H1 (cell line): ENCODE measurements at places on chromosomes 12 and 14. TPM values are rescaled to one million over a fixed set of nuclear protein-coding genes. Genes with fewer than 3 reads are reported as not detected.

AKAP3 gene
- total RNA-seq, result 1.0 and 1.3 TPM in 2 replicates

TAS2R13 gene
- total RNA-seq, result 0.17 TPM in 1 of 2 replicates, not detected in the other

DNA sequence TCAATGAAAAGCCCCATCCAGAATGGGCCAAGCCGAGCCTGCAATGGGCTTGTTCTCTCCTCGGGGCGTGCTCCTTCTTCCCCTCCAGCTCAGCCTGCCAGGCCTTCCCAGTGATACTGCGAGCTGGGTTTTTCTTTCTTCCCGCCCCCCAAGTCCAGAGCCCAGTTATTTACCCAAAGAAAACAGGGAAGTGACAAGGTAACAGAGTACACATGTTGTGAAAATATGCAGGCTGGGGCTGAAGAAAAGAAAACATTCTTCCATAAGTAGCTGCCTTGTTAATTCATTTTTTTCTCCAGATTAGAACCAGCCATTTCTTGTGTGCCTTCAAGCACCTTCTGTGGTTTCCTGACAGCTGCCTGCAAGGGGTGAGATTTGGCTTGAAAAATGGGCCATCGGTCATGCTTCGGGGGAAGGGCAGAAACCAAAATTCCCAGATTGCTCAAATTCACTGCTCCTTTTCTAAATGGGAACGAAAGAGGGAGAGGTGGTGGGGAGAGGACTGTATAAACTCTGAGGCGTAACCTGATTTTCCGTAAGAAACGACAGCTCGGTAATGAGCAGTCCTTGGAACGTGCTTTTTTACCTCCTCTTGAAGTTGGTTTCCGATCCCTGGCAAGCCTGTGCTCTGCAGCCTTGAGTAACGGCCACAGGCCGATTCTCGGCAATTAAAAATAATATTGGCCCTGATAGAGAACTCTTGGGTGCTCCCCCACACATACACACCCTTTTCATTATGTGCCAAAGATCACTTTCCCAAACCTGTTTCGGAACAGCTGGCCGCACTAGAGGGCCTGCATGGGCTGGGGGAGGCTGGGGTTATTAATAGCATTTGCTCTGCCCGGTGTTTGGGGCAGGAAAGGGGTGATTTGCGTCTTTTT, 229.4 kb downstream of the ZFP36L1 start:
- H3K4me1 ChIP-seq, result peaks cover 11% of the 10 kb centered on the region
- no peak for DNase-seq
- H3K4me3 ChIP-seq, result no peak overlapping the region
- H3K27me3 ChIP-seq, result no peaks in the 10 kb centered on the region
- H3K36me3 ChIP-seq, result no peaks in the 10 kb centered on the region

IRAK3 gene
- total RNA-seq, result 1.8 and 2.2 TPM in 2 replicates

- no peak overlapping the region for H3K27ac ChIP-seq
- DNase-seq, result no peak
- peaks cover 18% of the 10 kb centered on the region for H3K36me3 ChIP-seq
- no peaks in the 10 kb centered on the region for H3K27me3 ChIP-seq
Observed at GRCh38 chr14:96309133-96309895, 53.3 kb downstream of the BDKRB1 start.

DNA sequence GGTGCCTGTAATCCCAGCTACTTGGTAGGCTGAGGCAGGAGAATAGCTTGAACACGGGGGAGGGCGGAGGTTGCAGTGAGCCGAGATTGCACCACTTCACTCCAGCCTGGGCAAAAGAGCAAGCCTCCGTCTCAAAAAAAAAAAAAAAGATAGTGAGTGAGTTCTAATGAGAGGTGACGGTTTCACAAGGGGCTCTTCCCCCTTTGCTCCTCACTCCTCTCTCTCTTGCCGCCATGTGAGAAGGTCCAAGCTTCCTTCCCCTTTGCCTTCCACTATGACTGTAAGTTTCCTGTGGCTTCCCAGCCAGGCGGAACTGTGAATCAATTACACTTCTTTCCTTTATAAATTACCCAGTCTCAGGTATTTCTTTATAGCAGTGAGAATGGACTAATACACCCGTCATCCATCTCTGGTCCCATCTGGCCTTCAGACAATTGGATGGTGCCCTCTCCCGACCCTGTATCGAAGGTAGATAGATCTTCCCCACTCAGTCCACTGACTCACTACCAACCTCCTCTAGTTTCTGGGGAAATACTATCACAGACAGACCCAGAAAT, 27.0 kb upstream of the RCOR1 start:
- no peak overlapping the region for H3K4me3 ChIP-seq
- peaks cover 4% of the 10 kb centered on the region for H3K4me1 ChIP-seq
- H3K27ac ChIP-seq, result no peak overlapping the region
- no peaks in the 10 kb centered on the region for H3K27me3 ChIP-seq

- peaks cover 18% of the 10 kb centered on the region for H3K4me1 ChIP-seq
- DNase-seq, result no peak
- no peak overlapping the region for H3K4me3 ChIP-seq
Observed at GRCh38 chr12:69929531-69929930, 104.5 kb downstream of the MYRFL start.

DNA sequence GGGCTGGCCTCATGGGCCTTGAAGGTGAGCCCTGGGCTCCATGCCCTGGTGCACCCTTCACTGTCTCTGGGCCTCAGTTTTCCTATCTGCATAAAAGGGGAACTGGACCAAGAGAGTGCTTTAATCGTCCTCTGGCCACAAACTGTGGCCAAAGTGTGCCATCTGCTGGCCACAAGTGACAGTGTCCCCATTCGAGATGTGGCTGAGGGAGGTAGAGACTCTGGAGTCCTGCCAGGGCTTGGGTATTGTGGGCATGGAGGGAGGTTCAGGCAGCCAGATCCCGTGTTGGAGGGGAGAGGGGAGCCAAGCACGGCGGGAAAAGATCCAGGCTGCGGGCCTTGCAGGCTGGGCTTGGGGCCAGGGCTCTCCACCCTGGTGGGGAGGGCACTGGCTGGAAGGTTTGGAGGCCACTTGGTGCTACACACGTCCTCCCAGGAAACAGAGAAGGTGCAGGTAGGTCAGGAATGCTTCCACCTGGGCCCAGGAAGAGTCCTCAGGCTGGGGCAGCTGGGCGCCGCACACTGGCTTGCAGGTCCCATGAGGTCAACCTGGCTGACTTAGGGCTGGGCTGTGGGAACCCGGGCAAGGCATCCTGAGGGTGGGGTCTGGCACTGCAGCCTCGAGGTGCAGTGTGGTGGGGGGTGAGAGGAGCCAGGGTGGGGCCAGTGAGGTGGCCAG, 7.3 kb upstream of the KIF26A start:
- H3K4me1 ChIP-seq, result peaks cover 9% of the 10 kb centered on the region
- H3K4me3 ChIP-seq, result no peak overlapping the region
- H3K27ac ChIP-seq, result no peak overlapping the region
- peaks cover 10% of the 10 kb centered on the region for H3K27me3 ChIP-seq

GRCh38 chr12:77070800-77071449, 5.6 kb upstream of the E2F7 start:
- no peak overlapping the region for H3K27ac ChIP-seq
- H3K4me1 ChIP-seq, result no peaks in the 10 kb centered on the region
- H3K27me3 ChIP-seq, result no peaks in the 10 kb centered on the region
- no peaks in the 10 kb centered on the region for H3K36me3 ChIP-seq
- no peak for DNase-seq

- no peaks in the 10 kb centered on the region for H3K27me3 ChIP-seq
- 0 out of 2 replicates have a peak, but pooled peaks cover 2% of the 10 kb centered on the region for H3K4me1 ChIP-seq
- H3K4me3 ChIP-seq, result no peak overlapping the region
- no peaks in the 10 kb centered on the region for H3K36me3 ChIP-seq
- H3K27ac ChIP-seq, result no peak overlapping the region
- DNase-seq, result no peak
Observed at GRCh38 chr12:68487721-68488309, 122.9 kb upstream of the RAP1B start.

DNA sequence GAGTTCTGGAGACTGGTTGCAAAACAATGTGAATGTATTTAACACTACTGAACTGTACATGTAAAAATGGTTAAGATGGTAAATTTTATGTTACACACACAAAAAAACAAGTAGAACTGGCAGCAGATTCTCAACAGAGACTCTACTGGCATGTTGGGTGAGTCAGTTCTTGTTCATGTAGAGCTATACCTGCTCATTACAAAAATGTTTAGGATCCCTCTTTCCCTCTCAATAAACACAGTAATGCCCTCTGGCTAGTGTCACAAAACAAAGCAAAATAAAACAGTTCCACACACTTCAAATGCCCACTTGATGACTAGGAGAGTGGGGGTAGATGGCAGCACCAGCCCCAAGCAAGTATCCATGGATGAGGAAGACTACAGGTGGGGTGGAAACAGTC, 13.7 kb upstream of the ZNF740 start:
- no peaks in the 10 kb centered on the region for H3K27me3 ChIP-seq
- no peak for DNase-seq

DNA sequence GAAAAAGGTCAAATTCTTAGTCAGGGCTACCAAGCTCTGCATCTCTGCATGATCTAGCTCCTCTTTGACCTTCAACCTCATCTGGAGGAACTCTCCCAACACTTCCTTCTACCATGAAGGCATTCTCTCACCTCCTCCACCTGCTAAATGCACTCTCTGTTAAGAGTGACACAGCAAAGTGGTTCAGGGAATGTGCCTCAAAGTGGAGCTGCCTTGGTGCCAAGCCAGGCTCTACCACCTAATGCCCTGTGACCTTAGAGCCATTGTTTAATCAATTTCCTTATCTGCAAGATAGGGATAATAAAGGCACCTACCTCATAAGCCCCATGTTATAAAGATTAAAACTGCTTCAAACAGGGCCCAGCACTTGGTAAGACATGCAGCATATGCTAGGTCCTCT, 236.7 kb downstream of the ANO2 start:
- no peak overlapping the region for H3K4me3 ChIP-seq
- H3K27me3 ChIP-seq, result no peaks in the 10 kb centered on the region
- H3K27ac ChIP-seq, result no peak overlapping the region
- DNase-seq, result no peak

CFAP251 gene
- 2.9 and 3.3 TPM in 2 replicates for total RNA-seq

GRCh38 chr14:102511538-102511937, 2.0 kb upstream of the ANKRD9 start:
- no peak overlapping the region for H3K27ac ChIP-seq
- peaks cover 15% of the 10 kb centered on the region for H3K4me1 ChIP-seq
- no peak overlapping the region for H3K4me3 ChIP-seq
- H3K27me3 ChIP-seq, result no peaks in the 10 kb centered on the region
- peaks cover 2% of the 10 kb centered on the region for H3K36me3 ChIP-seq
- no peak for DNase-seq

- H3K27me3 ChIP-seq, result no peaks in the 10 kb centered on the region
- H3K4me1 ChIP-seq, result no peaks in the 10 kb centered on the region
- no peaks in the 10 kb centered on the region for H3K36me3 ChIP-seq
- no peak overlapping the region for H3K4me3 ChIP-seq
Observed at GRCh38 chr14:90087433-90087832, 25.6 kb downstream of the KCNK13 start.

DYRK2 gene
- 31.6 and 34.9 TPM in 2 replicates for total RNA-seq

CMAS gene
- 53.2 and 59.8 TPM in 2 replicates for total RNA-seq

DNA sequence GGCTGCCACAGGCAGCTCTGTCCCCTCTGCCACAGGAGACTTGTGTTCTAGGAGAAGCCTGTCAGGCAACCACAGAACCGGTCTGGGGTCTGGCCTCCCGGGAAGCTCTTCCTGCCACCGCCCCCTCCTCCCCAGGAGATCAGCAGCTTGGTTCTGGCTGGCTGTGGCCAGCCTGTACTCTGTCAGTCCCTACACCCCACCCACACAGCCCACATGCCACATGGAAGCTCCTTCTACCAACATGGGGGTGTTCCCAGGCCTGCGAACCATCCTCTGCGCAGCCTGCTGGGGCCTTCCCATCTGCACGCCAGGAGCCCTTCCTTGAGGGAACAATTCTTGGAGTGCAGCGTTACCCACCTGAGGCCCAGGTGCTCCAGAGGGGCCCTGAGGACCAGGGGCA, 16.8 kb downstream of the TMEM106C start:
- no peaks in the 10 kb centered on the region for H3K36me3 ChIP-seq
- no peaks in the 10 kb centered on the region for H3K27me3 ChIP-seq
- no peak for DNase-seq
- H3K27ac ChIP-seq, result no peak overlapping the region
- no peaks in the 10 kb centered on the region for H3K4me1 ChIP-seq

DNA sequence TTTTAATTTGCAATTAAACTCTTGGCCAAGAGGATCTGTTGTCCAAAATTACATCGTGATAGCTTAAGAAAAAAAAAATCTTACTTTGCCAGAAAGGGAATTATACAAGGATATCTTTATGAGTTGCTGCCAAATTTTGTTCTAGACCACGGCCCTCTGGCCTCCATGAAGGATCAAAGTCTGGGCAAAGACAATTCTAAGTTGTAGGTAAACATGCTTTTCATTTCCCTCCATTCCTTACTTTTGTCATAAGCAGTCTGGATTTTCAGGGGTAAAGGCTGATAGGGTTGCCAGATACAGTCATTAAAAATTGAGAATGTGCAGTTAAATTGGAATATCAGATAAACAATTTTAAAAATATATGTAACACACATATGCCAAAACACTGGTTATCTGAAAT, 135.1 kb downstream of the MON2 start:
- H3K27me3 ChIP-seq, result no peaks in the 10 kb centered on the region
- H3K4me3 ChIP-seq, result no peak overlapping the region
- DNase-seq, result no peak
- peaks cover 6% of the 10 kb centered on the region for H3K4me1 ChIP-seq

CCDC177 gene
- 2.8 and 2.9 TPM in 2 replicates for total RNA-seq

DNA sequence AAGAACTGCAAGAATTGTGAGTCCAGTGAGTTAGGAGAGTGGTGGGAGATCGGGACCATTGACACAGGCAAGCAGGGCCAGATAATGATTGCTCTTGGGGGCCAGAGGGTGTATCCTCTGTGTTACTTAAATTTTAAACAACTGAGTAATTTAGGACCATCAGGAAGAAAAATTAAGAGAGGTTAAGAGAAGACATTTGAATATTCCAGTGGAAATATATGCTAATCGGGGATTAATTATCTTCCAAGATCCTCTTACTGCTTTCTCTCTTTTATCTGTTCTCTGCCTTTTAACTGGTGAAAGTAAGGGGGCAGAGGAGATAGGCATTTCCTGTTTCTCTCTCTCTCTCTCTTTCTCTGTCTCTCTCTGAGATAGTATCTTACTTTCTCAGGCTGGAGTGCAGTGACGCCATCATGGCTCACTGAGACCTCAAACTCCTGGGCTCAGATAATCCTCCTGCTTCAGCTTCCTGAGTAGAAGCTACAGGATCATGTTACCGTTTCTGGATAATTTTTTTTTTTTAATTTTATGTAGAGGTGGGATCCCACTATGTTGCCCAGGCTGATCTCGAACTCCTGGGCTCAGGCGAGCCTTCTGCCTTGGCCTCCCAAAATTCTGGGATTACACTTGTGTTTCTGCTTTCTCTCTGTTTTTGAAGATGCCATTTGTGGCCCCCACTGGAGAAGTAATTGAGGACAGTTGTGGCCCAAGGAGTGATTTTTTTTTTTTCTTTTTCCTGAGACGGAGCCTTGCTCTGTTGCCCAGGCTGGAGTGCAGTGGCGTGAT, 85.1 kb downstream of the DIP2B start:
- DNase-seq, result no peak
- no peaks in the 10 kb centered on the region for H3K36me3 ChIP-seq
- H3K4me3 ChIP-seq, result no peak overlapping the region
- H3K4me1 ChIP-seq, result no peaks in the 10 kb centered on the region
- H3K27me3 ChIP-seq, result no peaks in the 10 kb centered on the region
- H3K27ac ChIP-seq, result no peak overlapping the region

- no peaks in the 10 kb centered on the region for H3K27me3 ChIP-seq
- DNase-seq, result no peak
- H3K36me3 ChIP-seq, result peaks cover 89% of the 10 kb centered on the region
- no peaks in the 10 kb centered on the region for H3K4me1 ChIP-seq
- H3K4me3 ChIP-seq, result no peak overlapping the region
Observed at GRCh38 chr12:71626768-71627167, 36.9 kb downstream of the ZFC3H1 start.
